Heart right ventricle (tissue), 16 donors: ENCODE measurements at places on chromosomes 4 and X. TPM values are rescaled to one million over a fixed set of nuclear protein-coding genes. Genes with fewer than 3 reads are reported as not detected.

The ZFP92 gene
- total RNA-seq, result 0.42 TPM

DNA sequence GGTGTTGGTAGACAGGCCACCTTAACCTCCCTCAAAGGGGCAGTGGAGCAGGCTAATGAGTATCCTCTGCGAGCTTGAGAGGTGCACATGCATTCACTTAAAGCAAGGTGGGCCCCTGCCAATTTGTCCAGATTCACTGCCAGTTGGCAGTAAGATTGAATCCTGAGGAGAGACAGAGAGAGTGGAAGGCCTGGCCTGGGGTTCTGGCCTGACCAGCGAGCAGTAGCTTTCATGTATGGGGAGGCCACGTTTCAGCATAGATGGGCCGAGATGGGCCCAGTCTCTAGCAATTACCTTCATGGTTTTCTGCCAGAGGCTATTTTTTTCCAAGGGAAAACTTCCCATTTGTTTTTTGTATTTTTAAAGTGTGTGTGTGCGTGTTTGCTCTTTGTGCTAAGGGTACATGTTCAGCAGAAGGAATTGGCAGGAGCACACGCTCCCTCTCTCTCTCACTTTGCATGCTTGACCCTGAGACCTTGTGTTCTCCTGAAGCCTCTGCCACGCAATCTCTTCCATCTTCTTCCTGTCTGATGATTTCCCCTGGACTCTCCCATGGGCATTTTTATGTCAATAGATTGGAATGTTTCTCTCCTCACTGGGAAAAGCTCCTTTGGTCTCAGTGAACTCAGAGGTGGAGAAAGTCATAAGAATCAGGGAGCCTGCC lies 215.8 kb upstream of the SFRP2 start:
- no peaks in the 10 kb centered on the region for H3K4me1 ChIP-seq
- H3K27ac ChIP-seq, result no peak overlapping the region
- DNase-seq, result no peak
- no peaks in the 10 kb centered on the region for H3K36me3 ChIP-seq

DNA sequence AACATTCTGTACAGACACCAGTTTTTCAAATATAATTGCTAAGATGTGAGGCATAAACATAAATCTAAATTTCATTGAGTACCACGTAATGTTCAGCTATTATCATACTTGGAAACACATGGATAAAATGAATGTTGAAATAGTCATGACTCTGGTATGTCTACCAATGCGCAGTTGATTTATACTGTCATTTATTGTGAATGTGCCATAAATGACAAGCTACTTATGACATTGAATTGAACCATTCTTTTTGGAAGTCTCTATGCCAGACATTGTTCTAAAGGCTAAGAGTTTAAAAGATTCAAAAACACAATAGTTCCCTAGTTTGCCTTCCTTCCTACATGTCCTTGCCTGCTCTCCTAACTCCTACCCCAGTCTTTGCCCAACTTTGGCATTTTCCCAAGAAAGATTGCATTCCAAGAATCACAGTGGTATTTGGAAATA lies 96.6 kb upstream of the DMD start:
- H3K4me1 ChIP-seq, result no peaks in the 10 kb centered on the region
- no peaks in the 10 kb centered on the region for H3K36me3 ChIP-seq
- H3K27ac ChIP-seq, result no peak overlapping the region

The SPANXN4 gene
- total RNA-seq, result not detected

DNA sequence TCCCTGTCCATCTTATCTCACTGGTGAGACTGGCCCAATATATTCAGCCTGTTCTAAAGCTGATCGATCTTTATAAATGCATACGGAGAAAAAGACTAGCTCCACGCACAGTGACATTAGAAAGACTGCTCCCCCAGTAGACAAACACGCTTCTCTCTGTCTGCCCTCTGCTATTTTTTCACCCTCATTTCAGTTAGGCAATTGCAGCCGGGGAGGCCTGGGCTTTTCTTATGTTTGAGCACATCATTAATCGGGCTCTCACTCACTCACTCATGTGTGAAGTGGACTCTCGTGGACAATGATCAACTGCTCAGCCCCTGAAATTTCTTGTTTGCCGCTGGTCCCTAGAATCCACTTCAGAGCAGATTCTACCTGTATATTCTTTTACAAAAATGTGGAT lies 824.7 kb upstream of the TENM3 start:
- DNase-seq, result no peak
- no peak overlapping the region for H3K4me3 ChIP-seq
- H3K27me3 ChIP-seq, result no peaks in the 10 kb centered on the region
- no peaks in the 10 kb centered on the region for H3K36me3 ChIP-seq
- H3K27ac ChIP-seq, result no peak overlapping the region

The TXLNG gene
- total RNA-seq, result 5.8 TPM

- H3K4me1 ChIP-seq, result no peaks in the 10 kb centered on the region
- no peak for DNase-seq
- H3K4me3 ChIP-seq, result no peak overlapping the region
- no peak overlapping the region for H3K27ac ChIP-seq
Observed at GRCh38 chrX:93598076-93598475, 75.3 kb downstream of the NAP1L3 start.

The AKAP4 gene
- total RNA-seq, result not detected

The GPR119 gene
- total RNA-seq, result not detected

DNA sequence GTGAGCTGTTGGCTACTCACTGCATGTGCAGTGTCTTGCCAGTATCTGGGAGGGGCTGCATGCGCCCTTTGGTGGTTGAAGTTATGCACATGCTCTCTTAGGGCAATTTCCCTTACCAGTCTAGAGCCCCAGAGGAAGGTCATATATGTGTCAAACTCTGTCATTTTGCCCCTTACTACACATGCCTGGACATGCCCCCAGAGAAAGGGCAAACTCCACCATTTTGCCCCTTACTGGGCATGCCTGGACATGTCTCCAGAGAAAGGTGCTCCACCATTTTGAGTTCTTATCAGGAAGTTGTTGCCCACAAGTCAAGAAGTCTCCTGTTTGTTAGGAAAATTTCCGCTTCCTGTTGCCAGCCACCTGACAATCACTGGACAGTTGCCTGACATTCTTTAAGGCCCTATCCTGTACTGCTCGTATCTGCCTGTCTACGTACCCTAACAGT lies 56.4 kb upstream of the PLAC8 start:
- no peak overlapping the region for H3K4me3 ChIP-seq
- no peaks in the 10 kb centered on the region for H3K36me3 ChIP-seq
- H3K27ac ChIP-seq, result no peak overlapping the region
- H3K4me1 ChIP-seq, result no peaks in the 10 kb centered on the region
- no peaks in the 10 kb centered on the region for H3K27me3 ChIP-seq
- no peak for DNase-seq

The PALLD gene
- total RNA-seq, result 635 TPM

The SPANXB1 gene
- not detected for total RNA-seq

DNA sequence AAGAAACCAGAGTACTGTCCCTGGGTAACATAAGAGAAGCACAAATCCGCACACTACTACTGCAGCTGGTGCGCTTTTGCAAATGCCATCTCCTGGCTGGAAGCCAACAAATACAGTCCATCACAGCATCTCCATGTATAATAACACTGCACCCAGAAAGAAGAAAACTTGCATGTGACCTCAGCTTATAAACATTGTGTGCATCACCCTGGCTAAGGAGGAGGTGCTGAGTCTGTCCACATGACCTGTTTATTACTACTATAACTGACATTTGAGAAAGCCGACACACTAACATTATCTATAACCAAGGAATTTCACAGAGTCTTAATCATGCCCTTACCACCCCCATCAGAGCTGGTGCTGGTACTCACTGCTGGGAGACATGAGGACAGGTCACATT lies 516.8 kb downstream of the CFAP47 start:
- no peaks in the 10 kb centered on the region for H3K36me3 ChIP-seq
- no peak for DNase-seq
- H3K4me1 ChIP-seq, result no peaks in the 10 kb centered on the region
- no peak overlapping the region for H3K27ac ChIP-seq
- no peaks in the 10 kb centered on the region for H3K27me3 ChIP-seq

- H3K27ac ChIP-seq, result no peak overlapping the region
- no peaks in the 10 kb centered on the region for H3K4me1 ChIP-seq
- H3K36me3 ChIP-seq, result peaks cover 27% of the 10 kb centered on the region
- H3K27me3 ChIP-seq, result no peaks in the 10 kb centered on the region
- no peak for DNase-seq
Observed at GRCh38 chr4:102601586-102602227, 100.5 kb downstream of the NFKB1 start.

The ARAP2 gene
- 1.8 TPM for total RNA-seq

- H3K4me1 ChIP-seq, result peaks cover 12% of the 10 kb centered on the region
- H3K27me3 ChIP-seq, result no peaks in the 10 kb centered on the region
- H3K36me3 ChIP-seq, result no peaks in the 10 kb centered on the region
- no peak for DNase-seq
- H3K27ac ChIP-seq, result no peak overlapping the region
- no peak overlapping the region for H3K4me3 ChIP-seq
Observed at GRCh38 chr4:54566608-54567007, 91.1 kb upstream of the KIT start.

The ART3 gene
- total RNA-seq, result 71.8 TPM

The UGT2A1 gene
- total RNA-seq, result not detected

DNA sequence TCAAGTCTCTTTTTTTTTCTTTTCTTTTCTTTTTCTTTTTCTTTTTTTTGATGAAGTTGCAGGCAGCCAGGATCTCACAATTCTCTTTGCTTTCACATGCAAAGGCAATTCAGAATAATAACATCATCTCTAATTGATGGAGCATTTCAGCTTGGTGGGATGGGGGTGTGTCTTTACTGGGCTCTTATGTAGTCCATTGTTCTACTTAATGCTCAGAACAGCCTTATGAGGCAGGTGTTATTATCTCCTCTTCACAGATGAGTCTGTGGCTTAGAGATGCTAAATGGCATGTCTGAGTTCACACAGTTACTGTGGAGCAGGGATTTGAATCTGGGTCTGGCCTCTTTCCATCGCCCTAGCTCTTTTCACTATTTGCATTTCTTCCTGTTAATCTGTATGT lies 70.2 kb downstream of the TRPC5 start:
- no peak for DNase-seq
- H3K27me3 ChIP-seq, result no peaks in the 10 kb centered on the region
- H3K4me3 ChIP-seq, result no peak overlapping the region
- H3K36me3 ChIP-seq, result no peaks in the 10 kb centered on the region

DNA sequence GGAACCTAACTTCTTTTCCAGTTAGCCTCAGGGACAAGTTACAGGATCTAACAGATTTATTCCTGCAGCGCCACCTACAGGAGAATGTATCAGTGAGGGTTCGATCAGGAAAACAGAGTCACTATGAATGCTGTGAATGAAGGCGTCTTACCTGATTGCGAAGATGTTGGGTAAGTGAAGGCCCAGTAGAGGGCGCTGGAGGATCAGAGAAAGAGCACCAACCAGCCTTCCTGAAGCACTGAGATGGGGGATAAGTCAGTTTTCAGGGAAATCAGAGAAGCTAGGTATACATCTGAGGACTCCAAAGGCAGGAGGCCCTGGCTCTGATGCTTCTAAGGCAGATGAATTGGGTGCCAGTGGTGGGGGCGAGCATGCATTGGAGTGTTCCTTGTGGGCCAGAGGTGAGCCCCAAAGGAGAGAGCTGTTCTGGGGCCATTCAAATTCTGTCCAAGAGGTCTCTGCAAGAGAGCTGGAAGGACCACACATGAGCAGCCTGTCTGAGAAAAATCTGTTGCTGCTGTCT lies 169.9 kb upstream of the AADAT start:
- H3K4me1 ChIP-seq, result no peaks in the 10 kb centered on the region
- DNase-seq, result peak; percentile 40
- H3K27me3 ChIP-seq, result no peaks in the 10 kb centered on the region
- no peaks in the 10 kb centered on the region for H3K36me3 ChIP-seq
- H3K4me3 ChIP-seq, result no peak overlapping the region

GRCh38 chr4:147929746-147930145 lies 197.9 kb downstream of the ARHGAP10 start:
- no peak for DNase-seq
- no peaks in the 10 kb centered on the region for H3K27me3 ChIP-seq
- H3K4me1 ChIP-seq, result peaks cover 3% of the 10 kb centered on the region
- no peaks in the 10 kb centered on the region for H3K36me3 ChIP-seq
- no peak overlapping the region for H3K4me3 ChIP-seq

DNA sequence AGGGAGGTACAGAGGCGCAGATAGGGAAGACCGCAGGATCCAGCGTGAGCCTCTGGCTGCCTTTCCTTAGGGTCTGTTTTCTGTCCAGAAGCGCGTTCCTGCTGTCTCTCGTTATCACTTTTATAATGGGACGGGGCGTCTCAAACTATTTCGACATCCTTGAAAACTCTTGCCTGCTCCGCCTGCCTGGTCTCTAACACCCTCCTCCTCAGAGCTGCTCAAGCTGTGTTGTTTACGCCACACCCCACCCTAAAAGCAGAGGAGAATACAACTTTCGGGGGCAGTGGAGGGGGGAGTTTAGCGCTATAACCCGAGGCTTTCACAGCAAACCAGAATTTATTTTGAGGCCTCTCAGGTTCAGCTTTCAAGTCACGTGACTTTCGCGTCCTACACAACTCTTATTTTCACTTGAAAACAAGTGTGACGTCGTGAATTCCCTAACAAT lies 646 bp upstream of the FAM3A start:
- peak overlapping the region; percentile 97 for H3K27ac ChIP-seq

DNA sequence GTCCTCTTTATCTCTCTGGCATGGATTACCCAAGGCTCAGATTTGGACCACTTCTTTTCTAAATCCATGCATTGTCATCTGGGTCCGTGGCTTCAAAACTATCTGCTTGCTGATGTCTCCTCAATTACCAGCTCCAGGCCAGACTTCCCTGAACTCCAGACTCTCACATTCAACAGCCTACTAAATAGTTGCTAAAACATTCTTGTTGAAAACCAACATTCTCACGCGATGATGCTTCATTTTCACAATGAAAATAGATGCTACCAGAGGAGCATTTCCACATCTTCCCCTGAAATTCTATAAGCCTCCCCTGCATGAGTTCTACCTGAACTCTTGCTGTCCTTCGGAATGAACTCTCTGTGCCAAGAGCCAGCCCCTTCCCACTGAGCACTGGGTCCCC lies 5.2 kb upstream of the TLR6 start:
- no peaks in the 10 kb centered on the region for H3K27me3 ChIP-seq
- no peaks in the 10 kb centered on the region for H3K36me3 ChIP-seq
- H3K27ac ChIP-seq, result no peak overlapping the region
- H3K4me3 ChIP-seq, result no peak overlapping the region
- DNase-seq, result no peak

DNA sequence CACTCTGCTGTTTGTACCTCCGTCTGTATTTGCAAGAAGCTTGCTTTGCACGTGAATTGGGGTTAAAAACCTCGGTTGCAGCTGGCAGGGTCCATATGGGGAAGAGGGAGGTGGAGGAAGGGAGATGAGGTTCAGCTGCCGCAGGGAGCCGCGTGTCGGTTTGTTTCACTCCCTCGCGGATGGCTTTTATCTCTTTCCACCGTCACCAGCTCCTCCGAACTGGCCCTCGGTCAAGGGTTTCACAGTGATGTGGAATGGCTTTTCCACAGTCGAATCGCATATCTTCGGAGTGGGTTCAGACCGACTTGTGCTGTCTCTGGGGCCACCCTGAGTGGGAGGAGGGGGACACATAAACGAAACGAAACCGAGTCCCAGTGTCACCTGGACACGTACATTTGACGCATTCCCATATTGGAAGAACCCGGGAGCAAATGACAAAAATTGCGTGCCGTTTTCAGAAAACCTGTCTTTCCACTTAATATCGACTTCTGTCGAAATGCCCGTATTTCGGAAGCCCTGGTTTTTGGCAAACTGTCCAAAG lies 929 bp downstream of the ZBTB33 start:
- peak; percentile 17 for DNase-seq
- peak overlapping the region; percentile 87 for H3K27ac ChIP-seq
- H3K4me1 ChIP-seq, result no peaks in the 10 kb centered on the region
- no peaks in the 10 kb centered on the region for H3K27me3 ChIP-seq
- no peaks in the 10 kb centered on the region for H3K36me3 ChIP-seq

GRCh38 chr4:184473499-184474262 lies 669 bp downstream of the IRF2 start:
- H3K27ac ChIP-seq, result peak overlapping the region; percentile 99
- no peaks in the 10 kb centered on the region for H3K27me3 ChIP-seq
- H3K4me3 ChIP-seq, result peak overlapping the region; percentile 90
- DNase-seq, result peak; percentile 49
- H3K4me1 ChIP-seq, result peaks cover 44% of the 10 kb centered on the region

The OTUD6A gene
- total RNA-seq, result not detected
